NCI-H82 (cell line): ENCODE measurements at places on chromosomes 6 and 20.

DNA sequence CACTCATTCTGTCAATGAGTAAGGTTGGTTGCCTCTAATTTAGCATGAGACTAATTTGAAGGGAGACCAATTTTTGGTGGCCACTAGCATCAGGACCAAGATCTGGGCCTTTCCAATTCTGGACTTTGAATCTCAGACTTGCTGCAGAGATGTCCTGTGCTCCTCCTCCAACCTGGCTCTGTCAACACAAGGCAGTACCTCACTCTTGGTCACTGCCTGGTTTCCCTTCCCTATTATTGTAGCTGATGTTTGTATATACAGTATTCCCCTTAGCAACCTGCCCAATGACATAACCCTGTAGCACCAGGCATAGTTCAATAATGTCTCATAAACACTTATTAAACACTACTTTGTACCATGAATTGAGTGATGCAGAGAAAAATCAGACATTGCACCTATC lies 50.4 kb downstream of the UNC5CL start:
- DNase-seq: no peak

DNA sequence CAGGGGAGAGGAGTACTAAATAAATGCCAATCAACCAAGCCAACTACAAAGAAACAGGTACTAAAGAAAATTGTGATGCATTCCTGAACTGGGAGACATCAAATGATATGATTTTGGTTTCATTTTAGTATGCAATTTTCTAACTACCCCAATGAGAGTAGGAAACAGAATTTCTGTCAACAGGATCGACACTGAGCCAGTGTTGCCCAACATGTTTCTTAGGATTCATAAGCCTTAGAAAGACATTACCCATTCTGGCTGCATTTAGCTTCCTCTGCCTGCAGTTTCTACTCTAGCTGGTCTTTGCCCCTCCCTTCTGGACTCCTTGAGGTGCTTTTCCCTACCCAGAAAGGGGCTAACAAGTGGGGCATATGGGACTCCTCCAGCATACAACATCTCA lies 49.8 kb downstream of the KCTD20 start:
- DNase-seq: no peak

- no peak for DNase-seq
Observed at GRCh38 chr6:21524201-21524600, 69.3 kb upstream of the SOX4 start.

GRCh38 chr20:47428164-47428563 lies 71.7 kb upstream of the ZMYND8 start:
- DNase-seq: peak; percentile 5

DNA sequence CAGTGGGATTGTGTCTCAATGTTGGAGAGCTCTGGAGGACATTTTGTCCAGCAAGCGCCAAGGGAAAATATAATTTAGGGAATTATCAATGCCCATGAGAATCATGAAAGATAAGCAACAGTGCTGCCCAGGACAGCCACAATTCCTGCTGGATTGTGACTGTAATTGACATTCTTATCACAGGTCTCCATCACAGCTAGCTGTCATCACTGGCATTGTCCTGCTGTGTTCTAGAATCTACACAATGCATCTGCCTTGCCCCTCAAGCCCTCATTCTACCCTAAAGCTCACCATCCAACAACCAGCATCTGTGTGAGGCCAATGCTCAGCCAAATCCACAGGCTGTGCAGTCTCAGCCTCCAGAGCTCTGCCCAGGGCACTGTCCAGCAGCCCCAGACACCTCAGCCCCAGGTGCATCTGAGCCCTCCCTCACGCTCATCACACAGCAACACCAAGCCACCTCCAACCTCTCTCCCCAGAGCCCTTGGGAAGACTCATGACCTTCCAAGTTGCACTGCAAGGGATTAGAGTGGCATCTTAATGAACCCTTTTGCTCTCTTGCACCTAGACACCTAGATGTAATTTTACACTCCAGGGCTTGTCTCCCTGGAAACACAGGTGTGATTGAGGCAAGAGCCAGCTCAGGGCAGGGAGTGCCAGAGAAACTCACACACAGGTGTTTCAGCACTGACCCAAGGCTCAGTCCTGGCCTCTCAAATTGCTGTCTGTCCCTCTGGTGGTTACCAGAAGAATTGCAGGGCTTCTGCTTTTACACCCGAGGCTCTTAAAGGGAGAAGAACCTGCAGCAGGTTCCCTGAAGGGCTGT lies 85.2 kb upstream of the PHACTR3 start:
- peak; percentile 80 for DNase-seq

DNA sequence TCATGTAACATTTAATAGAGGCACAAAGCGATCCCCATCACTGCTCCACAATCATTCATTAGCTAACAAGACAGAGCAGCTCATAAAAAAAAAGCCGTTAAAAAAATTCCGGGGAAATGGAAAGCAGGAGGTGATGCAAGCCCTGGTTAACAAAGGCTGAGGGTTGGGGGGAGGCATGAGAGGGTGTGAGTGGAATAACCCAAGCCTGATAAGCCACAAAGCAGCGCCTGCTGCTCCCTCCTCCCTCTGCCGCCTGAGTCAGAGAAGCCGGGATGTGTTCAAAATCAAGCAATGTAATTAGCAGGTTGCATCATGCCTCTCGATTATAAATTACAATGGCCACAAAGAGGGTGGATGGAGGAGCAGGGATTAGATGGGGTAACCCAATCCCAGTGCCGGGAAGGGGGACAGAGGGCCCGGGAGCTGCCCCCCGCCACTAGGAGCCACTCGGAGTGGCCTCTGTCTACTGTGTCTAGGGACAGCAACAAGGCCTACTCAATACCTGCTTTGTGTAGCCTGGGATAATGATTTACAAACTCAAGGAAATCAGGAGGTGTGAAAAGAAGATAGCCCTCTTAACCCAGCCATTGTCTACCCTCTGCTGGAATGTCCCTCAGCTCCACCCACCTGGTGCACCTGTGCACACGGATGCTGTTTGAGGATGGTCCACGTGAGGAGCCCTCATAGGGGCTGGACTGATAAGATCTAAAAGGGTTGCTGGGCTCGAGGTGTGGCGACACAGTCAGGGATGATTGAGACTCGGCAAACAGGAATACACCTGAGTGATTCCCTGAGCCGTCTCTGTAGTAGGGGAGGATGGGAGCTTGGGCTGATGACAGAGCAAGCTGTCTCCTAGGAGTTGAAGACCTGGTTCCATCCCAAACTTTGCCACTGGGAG lies 156.9 kb downstream of the VEGFA start:
- DNase-seq: peak; percentile 87

- DNase-seq: no peak
Observed at GRCh38 chr6:24451581-24452388, 37.6 kb downstream of the GPLD1 start.

DNA sequence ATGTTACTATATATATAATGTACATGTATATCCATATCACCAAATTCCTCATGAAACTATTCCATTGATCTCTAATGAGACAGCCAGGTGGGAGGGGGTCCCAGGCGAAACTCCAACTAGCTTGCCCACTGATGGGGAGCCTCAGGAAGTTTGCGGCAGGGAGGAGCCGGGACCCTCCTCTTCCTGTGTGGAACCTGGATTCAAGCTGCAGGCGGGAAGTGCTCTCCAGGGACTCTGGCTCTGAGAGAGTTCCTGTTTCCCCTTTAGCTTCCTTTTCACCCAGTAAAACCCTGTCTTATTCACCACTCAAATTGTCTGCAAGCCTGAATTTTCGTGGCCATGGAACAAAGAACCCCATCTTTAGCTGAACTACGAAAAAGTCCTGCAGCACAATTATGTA lies 152.2 kb downstream of the OPN5 start:
- DNase-seq: no peak

- DNase-seq: no peak
Observed at GRCh38 chr20:35907017-35907701, 47.1 kb downstream of the SCAND1 start.

DNA sequence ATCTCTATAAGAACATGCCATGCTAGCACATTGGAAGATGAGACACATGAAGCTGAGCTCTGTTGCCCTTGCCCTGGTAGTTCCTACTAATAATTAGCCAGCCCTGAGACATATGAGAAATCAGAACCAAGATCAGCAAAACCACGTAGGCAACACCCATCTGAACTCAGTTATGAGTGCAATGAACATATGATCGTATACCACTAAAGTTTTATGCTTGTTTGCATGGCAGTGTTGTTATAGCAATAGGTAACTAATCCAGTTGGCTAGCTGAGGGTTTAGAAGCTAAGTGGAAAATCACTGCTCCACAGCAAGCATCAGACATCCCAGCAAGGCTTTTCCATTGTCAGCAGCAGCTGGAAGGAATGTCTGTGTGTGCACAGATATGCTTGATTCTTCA lies 180.7 kb downstream of the BTBD3 start:
- peak; percentile 15 for DNase-seq

DNA sequence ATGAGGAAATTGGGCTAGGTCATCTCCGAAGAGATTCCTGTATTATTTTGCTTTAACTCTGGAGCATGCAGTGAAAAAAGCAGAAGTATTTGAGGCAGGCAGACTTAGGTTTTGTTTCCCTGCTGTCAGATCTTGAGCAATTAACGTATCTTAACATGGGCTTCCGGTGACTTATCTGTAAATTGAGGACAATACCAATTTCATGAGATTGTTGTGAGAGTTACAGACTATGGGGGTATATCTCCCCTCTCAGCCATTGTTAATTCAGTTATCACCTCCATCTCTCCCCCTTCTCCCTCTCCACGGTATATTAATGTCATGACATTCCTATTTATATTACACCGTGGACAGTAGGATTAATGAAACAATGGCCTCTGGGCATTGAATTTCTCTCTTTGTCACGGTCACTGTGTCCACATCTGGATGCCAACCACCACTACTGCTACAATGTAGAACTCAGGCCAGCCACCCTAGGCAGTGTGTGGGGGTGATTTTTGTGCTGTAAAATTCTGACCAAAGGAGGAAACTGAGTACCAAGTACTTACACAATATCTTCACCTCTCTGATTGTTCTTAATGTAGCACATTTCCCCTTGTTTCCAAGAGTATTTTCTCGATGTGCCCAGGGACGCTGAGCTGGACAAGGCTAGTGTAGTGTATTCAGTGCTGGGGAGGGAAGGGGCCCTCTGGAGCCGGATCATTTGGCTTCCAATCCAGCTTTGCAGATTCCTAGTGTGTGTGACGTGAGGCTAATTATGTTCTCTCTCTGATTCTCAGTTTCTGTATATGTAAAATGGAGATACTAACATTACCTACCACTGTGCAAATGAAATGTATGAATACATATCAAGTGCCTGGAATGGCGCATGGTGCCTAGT lies 77.2 kb downstream of the GCNT2 start:
- no peak for DNase-seq

- no peak for DNase-seq
Observed at GRCh38 chr6:30480536-30481156, 8.7 kb upstream of the HLA-E start.

DNA sequence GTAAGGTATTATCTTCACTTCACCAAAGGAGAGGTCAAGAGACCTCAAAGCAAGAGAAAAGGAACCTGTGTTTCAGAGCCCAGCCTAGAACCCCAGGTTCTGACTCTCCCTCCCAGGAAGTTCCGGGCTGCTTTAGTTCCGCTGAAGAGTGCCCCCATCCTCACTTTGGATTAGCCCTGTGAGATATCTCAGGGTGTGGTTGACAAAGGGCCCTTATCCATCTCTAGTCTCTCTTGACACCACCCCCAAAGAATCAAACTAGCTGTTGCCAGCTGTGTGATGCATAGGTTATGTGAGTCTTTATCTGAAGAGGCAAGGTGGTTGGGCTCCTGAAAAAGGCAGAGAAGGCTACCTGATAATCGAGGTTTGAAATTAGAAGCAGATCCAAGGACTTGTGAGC lies 20.6 kb downstream of the BRPF3 start:
- DNase-seq: no peak

DNA sequence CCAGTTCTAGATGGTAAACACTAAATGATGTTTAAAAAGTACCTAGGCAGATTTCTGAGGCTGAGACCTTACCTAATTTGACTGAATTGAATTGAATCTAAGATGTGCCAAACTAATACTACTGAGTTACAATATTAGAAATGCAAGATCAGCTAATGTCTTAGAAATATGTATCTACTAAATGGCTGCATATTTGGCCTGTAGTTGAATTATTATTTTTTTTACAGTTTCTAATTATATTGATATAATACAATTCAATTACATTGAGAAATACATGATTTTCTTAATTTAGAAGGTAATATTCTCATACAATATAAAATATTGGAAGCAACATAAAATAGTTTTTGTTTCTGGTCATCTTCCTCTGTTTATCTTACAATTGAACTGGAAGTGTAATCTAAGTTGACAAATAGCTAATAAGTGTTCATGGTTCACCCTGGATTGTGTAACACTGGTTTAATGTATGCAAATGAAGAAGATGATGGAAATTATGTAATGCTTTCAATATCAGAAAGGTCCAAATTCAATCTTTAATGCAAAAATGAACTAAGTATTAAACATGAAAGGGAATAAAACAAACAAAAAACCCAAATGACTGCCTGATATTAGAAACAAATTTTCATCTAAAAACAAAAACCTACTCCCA lies 2.9 kb downstream of the MAP3K7 start:
- DNase-seq: no peak

GRCh38 chr6:9140172-9140571 lies 704.8 kb upstream of the SLC35B3 start:
- peak; percentile 59 for DNase-seq

- DNase-seq: peak; percentile 73
Observed at GRCh38 chr6:43771858-43772680, 2.1 kb downstream of the VEGFA start.

- DNase-seq: no peak
Observed at GRCh38 chr6:141326426-141326825, 806.3 kb upstream of the GJE1 start.

DNA sequence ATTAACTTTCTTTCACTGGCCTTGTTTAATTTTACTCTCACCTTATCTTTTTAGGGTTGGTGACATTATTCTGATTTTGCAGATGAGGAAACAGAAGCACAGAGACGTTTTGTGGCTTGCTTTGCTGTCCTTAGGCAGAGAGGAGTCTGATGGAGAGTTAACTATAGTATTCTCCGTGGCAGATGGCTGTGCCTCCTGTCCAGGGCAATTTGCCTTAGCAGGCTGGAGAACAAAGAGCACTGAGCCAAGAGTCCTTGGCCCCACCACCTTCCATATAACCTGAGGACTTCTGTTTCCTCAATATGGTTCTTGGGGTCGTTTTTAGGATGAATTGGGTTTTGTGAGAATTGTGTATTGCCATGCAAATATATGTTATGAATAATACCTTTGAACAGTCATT lies 71.4 kb upstream of the BACH2 start:
- no peak for DNase-seq

- no peak for DNase-seq
Observed at GRCh38 chr6:136274062-136274461, 15.6 kb downstream of the BCLAF1 start.

- DNase-seq: peak; percentile 30
Observed at GRCh38 chr20:50286609-50287008, 96.0 kb downstream of the CEBPB start.

GRCh38 chr20:57829805-57830514 lies 120.1 kb upstream of the PMEPA1 start:
- DNase-seq: no peak
